ENCODE measurements at places on chromosomes 6 and 20. TPM values are rescaled to one million over a fixed set of nuclear protein-coding genes. Genes with fewer than 3 reads are reported as not detected.

- no peak for DNase-seq
Observed at GRCh38 chr6:114287461-114287860, 55.4 kb downstream of the HS3ST5 start.

GRCh38 chr6:41548841-41549642 lies 2.9 kb downstream of the FOXP4 start:
- no peak for DNase-seq

MUC22 gene
- not detected for total RNA-seq

SLC32A1 gene
- 0.59 TPM for total RNA-seq

C6orf163 gene
- total RNA-seq: 8.2 TPM

MRAP2 gene
- 5.1 TPM for total RNA-seq

CYP21A2 gene
- 0.64 TPM for total RNA-seq

DNA sequence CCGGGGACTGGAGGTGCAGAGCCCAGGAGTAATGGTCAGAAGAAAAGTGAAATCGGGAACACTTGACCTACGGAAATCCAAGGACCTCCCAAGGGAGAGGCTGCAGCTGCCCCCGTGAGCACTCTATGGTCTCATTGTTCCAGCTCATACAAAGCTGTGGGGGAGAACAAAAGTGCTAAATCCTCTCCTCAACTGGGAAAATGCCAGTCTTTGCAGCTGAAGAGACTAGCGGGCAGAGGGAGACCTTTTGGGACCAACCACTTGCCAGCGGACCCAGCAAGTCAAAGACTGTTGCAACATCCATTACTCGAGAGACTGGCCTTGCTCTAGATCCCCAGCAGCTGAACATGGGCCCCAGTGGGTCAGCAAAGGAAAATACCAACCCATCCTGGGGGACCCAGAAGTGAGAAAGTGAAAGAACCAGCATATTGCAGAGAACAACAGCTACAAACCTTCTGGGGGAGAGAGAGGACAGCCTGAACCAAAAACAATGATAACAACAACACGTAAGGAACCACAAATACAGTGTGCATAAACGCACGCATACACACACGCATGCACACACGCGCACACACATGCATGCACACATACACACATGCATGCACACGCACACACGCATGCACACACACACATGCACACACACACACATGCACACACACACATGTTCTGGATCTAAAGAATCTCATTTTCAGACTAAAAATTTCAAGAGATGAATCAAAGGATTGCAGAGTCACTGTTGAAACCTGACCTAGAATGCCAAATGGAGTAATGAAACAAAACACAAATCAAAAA lies 24.7 kb upstream of the ELMO2 start:
- DNase-seq: no peak
